HS-5 (cell line): ENCODE measurements at places on chromosomes 5 and 9.

- no peak for DNase-seq
Measured at GRCh38 chr5:138352722-138353559, 456 bp downstream of the KDM3B start.

DNA sequence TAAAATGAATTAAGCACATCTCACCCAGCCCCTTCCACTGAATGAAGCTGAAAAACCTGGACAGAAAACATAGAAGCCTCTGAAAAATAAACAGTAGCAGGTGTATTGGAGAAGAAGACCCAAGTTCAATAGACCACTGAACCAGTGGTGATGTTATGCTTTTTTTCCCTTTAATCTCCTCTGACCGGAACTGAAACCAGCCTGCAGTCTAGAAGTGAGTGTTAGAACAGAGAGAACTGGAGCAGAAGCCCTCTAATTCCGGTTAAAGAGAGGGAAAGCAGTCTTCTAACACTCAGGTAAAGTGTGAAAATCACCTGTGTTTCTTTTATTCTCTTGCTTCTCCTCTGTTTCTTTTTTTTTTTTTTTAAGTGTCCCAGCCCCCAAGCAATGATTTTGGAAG lies 83.5 kb upstream of the CCL21 start:
- DNase-seq = no peak

DNA sequence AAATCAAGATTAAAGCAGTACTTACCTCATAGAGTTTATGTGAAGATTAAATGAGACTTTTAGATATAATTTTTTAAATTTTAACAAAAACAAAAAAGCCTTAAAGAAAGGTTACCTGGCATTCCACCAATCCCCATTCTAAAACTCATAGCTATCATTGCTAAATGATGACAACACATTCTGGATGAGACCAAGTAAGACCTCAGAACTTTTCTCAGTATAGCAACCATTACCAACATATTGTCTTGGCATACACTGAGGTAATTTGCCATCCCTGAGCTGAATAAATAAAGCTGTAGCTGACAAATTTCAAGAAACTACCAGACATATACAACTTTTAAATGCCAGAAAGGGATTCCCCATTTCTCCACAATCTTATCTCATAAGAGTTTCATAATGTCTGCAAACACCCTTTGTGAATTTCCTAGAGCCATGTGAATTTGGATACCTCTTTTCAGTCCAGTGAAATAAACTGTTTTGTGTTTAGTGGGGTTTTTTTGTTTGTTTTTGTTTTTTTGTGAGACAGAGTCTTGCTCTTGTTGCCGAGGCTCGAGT lies 29.5 kb downstream of the RANBP3L start:
- DNase-seq = no peak

DNA sequence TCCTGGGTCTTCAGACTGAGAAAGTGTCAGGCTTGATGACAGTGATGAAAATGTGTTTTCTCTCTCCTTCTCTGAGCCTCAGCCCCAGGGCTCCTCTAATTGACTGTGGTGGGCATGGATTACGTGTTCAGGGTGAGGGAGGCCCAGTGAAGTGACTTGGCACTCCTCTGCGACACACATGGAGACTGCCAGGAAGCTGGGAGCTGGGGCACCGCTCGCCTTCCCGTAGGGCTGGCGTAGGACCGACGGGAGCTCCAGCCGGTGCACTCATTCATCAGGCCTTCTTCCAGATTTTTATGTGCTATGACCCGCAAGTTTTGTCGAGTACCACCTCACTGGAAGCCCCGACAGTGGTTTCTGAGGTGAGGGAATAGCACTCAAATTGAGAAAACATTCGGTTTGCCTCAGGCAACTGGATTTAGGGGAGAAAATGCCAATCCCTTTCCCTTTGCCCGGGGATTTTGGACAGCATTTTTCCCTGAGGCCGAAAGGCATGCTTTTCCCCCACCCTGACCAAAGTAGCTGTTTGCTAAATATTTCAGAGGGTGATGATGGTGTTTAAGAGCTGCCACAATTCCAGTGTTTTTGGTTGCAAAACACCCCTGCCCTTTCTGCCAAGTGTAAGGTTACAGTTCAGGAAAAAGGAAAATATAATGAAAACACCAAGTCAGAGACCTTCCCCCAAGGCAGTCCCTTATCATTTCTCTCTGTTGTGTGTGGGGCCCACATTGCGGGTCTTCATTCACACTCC lies 83.7 kb downstream of the PCSK5 start:
- no peak for DNase-seq

DNA sequence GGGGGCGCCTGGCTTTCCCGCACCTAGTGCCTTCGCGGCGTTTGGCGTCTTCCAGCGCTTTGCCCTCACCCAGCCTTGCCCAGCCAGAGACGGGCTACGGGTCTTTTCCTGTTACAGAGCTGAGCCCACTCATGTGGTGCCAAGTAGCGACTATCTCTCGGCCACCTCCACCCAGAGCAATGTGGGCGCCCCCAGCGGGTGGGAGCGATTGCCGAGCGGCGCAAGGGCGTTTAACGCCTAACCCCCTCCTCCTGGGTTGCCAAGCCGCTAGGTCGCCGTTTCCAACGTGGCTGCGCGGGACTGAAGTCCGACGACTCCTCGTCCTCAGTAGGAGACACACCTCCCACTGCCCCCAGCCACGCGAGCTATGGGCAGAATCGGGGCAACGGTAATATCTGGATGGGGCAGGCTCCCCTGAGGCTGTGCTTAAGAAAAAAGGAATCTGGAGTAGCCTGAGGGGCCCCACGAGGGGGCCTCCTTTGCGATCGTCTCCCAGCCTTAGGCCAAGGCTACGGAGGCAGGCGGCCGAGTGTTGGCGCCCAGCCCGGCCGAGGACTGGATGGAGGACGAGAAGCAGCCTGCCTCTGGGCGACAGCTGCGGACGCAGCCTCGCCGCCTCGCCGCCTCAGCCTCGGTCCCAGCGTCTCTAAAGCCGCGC lies 5.8 kb downstream of the TLX3 start:
- no peak for DNase-seq

DNA sequence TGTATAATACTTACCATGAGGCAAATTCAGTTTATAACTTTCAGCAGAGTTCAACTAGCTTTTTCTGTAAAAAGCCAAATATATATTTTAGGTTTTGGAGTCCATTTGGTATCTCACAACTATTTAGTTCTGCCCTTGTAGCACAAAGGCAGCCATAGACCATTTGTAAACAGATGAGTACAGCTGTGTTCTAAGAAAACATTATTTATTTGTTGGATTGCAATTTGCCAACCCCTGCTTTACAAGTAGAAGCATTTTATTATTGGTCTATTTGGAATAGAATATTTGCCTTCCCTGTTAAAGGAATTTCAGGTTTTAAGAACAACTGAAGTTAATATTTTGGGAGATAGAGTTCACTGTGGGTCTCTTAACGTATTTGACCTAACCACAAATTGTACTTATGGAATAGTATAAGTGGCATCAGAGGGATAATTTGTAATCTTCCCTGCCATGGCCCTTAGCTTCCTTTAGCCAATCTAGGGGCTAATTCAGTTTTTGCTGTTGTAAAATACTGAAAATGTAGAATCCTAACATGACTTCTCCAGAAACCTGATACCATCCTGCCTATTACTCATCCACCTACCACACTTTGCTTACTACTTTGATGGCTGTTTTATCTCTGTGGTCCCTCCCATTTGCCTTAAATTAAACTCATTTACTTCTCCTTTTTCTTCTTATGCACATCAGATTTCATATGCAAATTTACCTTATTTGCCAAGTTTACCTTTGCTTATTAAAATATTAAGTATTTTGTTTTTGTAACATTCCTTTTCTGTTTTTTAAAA lies 109.2 kb downstream of the DMXL1 start:
- no peak for DNase-seq

- no peak for DNase-seq
Measured at GRCh38 chr9:109629615-109630014, 131.5 kb upstream of the PTPN3 start.

DNA sequence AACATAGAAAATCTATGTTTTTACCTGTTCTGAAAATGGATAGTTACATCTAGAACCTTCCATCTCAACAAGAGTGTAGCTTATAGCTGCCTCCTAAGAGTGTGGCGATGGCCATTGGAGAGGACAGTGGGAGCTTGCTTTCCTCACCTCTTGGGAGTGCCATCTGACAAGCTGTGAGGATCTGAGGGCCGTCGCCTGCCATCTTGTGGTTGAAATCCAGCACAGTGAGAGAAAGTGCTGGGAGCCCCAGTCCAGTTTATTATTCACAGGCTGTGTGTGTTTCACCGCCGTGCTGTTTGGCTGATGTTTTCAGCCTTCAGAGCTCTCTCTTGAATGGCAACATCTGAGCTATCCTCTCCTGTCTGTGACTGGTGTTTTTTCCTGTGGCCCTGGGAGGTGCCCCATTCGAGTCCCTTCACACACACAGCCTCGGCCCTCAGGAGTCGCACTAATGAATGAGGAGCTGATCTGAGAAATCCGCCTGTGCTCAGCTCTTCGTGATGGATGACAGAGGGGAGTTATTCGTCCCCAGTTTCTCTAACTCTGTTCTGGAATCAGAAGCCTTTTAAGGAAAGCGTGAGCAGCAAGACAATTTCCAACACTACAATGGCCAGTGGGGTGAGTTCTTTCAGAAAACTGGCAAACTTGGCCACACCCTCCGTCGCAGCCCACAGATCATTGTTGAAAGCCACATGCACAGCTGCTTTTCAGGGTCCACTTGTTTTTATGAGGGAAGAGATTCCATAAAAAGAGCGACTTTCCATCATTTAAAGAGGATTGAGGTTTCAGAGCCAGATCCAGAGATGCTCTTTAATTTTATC lies 170.3 kb downstream of the PDZD2 start:
- DNase-seq = peak; percentile 35

DNA sequence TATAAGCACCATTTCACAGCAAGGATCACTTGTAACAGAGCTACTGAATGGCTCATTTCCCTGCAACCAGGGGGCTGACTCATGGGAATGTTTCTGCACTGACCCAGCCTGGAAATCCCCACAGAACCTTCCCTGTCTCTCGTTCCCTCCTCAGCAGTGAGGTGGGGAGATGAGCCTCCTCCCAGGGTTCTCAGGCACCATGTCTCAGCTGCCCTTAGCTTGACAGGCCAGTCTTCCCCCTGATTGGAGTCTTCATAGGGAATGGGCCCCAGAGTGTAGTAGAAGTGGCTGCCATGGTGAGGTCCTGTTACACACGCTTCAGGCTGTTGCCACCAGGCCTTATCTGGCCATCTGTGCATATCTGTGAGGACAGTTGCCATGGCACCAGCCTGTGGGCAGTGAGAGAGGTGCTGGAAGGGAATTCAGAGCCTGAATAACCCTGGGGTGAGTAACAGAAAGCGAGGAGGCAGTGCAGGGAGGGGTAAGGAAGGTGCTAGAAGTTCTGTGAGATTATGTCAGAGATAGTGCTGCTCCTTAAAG lies 324.4 kb downstream of the ENC1 start:
- DNase-seq = peak; percentile 93

GRCh38 chr9:84402517-84402916 lies 62.0 kb upstream of the SLC28A3 start:
- no peak for DNase-seq

- no peak for DNase-seq
Measured at GRCh38 chr5:15220642-15221173, 279.3 kb upstream of the FBXL7 start.

- DNase-seq = no peak
Measured at GRCh38 chr5:13653709-13654108, 290.8 kb downstream of the DNAH5 start.

DNA sequence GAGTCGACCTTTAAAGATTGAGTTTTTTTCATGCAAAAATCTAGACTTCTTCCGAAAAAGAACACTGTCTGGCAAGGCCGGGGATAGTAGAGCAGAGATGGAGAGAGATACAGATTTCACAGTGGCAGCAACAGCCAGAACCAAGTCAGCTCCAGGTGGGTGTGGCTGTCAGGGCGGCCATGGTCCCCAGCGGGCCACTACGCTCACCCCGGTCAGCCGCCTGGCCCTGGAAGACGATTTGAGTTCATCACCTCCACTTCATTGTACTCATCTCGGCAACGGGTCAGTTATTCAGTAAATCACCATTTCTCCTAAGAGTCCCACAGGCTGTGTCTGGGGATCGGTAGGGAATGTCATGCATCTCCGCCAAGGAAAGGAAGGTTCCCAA lies 53.0 kb downstream of the ZNF354C start:
- no peak for DNase-seq

DNA sequence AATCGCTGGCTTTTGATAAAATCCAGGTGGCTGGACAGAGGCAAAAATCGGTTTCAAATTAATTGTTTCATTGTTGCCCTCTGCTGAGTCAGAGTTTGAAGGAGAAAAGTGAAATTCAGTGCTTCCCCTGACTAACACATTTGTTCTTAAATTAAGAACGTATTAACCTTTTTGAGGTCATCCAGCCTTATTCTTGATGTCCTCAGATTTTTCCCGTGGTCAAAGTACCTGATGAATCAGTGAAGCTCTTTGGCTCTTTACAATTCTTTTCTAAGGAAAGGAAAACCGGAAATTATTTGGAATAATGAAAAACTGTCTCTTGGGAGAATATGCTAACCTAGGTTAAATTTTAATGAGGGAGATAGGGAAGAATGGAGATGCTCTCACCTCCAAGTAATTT lies 21.6 kb downstream of the OSMR start:
- DNase-seq = no peak

DNA sequence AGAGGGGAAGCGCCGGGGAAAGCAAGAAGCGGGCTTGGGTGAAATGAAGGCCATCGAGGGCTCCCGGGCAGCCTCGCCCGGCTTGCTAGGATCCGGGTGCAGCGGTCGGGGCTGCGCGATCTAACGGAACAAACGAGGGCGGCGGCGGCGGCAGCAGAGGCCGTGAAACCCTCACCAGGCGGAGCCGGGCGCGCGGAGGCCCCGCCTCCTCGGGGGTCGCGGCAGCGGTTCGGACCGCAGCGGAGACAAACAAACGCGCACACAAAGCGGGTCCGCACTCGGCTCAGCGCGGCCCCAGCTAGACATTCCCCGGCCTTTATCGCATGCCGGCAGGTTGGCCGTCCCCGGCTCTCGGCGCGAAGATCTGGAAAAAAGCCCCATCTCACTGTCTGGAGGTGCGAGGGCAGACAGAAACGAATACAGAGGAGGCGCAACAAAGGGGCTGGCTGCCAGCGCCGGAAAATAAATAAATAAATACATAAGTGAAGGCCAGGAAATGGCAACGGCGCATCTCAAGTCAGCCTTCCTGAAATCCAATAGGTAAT lies 10.5 kb upstream of the TRIM36 start:
- DNase-seq = no peak

GRCh38 chr9:36029765-36030528 lies 6.8 kb upstream of the RECK start:
- DNase-seq = peak; percentile 96

- peak; percentile 67 for DNase-seq
Measured at GRCh38 chr5:74386571-74387334, 253.8 kb downstream of the ENC1 start.

- DNase-seq = no peak
Measured at GRCh38 chr9:98864281-98865174, 57.1 kb downstream of the GALNT12 start.

GRCh38 chr9:81538890-81539289 lies 150.5 kb downstream of the TLE1 start:
- no peak for DNase-seq

DNA sequence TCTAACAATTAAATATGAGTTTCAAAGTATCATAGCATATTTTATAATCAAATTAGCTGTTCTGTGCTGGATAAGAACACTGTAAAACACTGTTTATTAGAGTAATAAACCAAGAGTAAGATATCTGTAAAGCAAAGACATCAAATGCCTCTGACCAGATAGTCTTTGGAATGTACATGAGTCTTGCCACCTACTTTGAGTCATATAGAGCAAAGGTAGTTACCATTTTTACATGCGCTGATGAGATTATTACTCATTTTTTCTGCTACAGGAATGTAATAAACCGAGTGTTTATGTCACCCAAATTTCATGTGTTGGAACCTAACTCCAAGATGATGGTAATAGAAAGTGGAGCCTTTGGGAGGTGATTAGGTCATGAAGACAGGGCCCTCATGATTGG lies 654.5 kb downstream of the CETN3 start:
- DNase-seq = no peak
